Naive thymus-derived CD8-positive, alpha-beta T cell (primary cell): ENCODE measurements at places on chromosomes 4 and X.
A peak's percentile ranks its signal among the peaks of the same experiment; 100 is the strongest.

- no peak for DNase-seq
- no peaks in the 10 kb centered on the region for H3K36me3 ChIP-seq
- no peaks in the 10 kb centered on the region for H3K4me1 ChIP-seq
- H3K27me3 ChIP-seq: no peaks in the 10 kb centered on the region
- H3K4me3 ChIP-seq: no peak overlapping the region
Measured at GRCh38 chr4:34566091-34566490, 1678.2 kb downstream of the ARAP2 start.

DNA sequence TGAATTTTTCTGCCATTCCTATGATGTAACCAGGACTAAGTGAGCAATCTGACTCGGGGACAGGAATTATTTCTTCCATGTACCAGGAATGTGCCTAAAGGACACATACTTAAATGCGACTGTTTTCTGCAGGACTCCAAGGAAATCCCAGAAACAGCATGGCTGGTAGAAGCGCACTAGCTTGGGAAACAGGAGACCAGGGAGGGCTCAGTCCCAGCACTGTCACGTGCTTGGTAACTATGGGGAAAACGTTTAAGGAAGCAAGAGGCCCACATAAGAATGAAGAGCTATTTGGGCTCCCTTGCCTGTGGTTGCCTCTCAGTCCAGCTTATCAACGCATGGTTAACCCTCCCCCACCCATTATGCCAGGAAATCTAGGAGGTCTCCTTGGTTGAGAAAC, 19.6 kb downstream of the MPP1 start:
- DNase-seq: no peak
- H3K36me3 ChIP-seq: peaks cover 8% of the 10 kb centered on the region
- H3K4me3 ChIP-seq: no peak overlapping the region
- H3K27me3 ChIP-seq: no peaks in the 10 kb centered on the region

- H3K36me3 ChIP-seq: no peaks in the 10 kb centered on the region
- DNase-seq: no peak
- no peaks in the 10 kb centered on the region for H3K4me1 ChIP-seq
- no peak overlapping the region for H3K27ac ChIP-seq
- no peaks in the 10 kb centered on the region for H3K27me3 ChIP-seq
Measured at GRCh38 chr4:167867191-167867590, 225.1 kb upstream of the ANXA10 start.

DNA sequence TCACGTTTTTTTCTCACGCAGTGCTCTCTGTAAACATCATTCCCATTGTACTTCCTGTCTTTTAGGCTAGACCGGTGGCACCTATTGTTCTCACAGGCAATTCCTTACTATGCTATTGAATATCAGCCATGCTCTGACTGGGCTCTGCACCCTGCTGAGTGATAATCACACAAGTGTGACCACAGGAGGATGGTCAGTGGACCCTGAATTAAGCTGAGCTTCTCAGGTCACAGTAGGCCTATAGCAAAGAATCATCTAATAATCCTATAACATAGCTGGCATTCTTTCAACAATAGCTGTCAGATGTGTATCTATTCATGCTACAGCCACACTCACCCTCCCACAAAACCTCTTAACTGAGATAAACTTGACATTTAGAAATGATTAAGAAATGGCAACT, 2399.8 kb upstream of the TENM3 start:
- no peak for DNase-seq
- no peaks in the 10 kb centered on the region for H3K4me1 ChIP-seq
- H3K27ac ChIP-seq: no peak overlapping the region

DNA sequence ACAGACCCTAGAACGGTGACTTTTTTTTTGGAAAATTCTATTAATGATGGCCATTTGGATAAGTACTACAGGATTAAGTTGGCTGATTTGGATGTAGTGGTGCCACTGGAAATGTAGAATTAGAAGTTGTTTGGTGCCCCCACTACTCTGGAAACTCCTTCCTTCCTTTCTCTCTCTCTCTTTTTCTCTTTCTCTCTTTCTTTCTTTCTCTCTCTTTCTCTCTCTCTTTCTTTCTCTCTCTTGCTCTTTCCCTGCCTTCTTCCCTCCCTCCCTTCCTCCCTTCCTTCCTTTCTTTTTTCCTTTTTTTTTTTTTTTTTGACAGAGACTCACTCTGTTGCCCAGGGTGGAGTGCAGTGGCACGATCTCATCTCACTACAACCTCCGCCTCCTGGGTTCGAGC, 2.7 kb downstream of the GAR1 start:
- no peak overlapping the region for H3K27ac ChIP-seq
- H3K4me3 ChIP-seq: no peak overlapping the region
- peaks cover 48% of the 10 kb centered on the region for H3K4me1 ChIP-seq
- DNase-seq: no peak

DNA sequence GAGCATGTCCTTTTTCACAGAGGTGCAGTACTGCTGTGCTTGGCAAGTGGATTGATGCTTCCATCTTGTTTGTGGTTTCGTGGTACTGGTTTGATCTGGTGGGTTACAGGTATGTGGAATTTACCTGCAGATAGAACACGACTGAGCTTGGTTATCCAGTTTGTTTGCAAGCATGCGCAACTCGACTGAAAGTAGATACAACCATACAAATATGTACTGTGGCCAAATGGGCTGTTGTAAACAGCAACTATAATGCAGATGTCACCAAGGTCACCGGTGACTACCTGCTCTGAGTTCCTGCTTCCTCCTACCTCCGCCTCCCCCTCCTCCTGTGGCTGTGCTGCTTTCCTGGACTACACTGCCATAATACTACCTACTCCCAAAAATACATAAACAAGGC, 12.4 kb downstream of the CWH43 start:
- DNase-seq: no peak
- H3K27me3 ChIP-seq: peaks cover 21% of the 10 kb centered on the region
- no peak overlapping the region for H3K4me3 ChIP-seq
- H3K27ac ChIP-seq: no peak overlapping the region
- no peaks in the 10 kb centered on the region for H3K4me1 ChIP-seq

DNA sequence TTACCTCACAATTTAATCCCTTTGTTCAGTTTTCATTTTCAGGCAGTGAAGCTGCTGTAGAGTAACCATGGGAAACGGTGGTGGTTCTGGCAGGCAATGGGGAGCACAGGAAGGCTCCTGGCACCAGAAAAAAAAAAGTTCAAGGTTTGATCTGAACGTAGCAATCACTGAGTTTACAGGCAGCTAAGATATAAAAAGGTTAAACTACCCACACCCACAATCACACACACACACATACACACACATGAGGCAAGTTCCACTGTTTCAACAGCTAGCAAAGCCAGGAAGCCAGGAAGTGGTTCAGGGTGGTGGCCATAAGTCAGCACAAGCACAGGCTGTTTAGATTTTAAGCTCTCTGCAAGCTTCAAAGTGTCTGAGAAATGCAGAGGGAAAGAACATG, at the start of gene SULT1B1:
Gene SULT1B1 (minus strand): TSS at position 166 of the 400 bp plus-strand sequence. CDS start 5,403 bp downstream, outside the sequence.
- H3K27me3 ChIP-seq: no peaks in the 10 kb centered on the region
- DNase-seq: peak; percentile 72
- H3K4me1 ChIP-seq: peaks cover 60% of the 10 kb centered on the region

DNA sequence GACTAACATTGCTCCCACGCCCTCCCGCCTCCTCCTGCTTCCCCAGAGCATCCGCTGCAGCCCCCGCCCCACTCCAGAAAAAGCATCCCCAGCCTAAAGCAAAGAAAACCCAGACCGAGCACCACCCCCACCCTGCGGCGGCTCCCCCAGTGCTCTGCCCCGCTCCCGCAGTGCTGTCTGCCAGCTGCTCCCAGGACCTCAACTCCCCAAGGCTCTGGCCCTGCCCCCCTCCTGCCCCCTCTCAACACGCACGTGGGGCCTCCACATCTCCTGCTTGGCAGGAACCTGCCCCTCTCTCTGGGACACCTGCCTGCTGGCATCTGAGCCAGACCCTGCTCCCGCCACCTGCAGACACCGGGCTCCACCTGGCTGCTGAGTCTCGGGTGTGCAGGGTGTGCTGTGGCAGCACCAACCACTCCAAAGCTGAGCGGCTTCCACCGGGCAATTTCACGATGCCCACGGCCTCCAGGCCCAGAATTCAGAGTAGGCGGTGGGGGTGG, 79.4 kb downstream of the FAM53A start:
- H3K4me1 ChIP-seq: peaks cover 27% of the 10 kb centered on the region
- no peaks in the 10 kb centered on the region for H3K36me3 ChIP-seq
- peak overlapping the region; percentile 84 for H3K27ac ChIP-seq
- DNase-seq: peak; percentile 65
- peak overlapping the region; percentile 82 for H3K4me3 ChIP-seq

DNA sequence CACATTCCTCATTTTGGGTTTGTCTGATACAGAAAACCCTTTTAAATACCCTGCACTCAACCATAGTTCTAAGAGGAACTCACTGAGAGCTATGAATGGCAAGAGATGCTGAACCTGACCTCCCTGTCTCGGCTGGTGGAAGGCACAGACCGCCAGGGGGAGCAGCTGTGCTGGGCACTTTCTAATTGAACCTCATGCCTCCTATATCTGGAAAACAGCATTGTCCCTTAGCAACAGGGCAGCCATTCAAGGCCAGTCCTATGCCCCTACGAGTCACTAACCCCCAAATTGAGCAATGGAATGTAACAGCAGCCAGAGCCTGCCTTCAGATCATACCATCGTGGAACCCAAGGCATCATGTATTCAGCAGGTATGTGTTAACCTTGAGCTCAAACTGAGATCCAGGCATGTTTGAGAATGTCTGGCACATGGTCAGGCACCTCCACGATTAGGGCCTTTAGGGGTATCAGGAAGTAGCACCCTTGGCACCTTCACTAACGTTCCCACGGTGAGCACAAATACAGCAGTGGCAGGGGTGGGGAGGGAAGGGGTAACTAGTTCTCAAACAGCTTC, 5.1 kb downstream of the USP27X start:
- peaks cover 34% of the 10 kb centered on the region for H3K4me1 ChIP-seq
- peaks cover 6% of the 10 kb centered on the region for H3K36me3 ChIP-seq
- H3K4me3 ChIP-seq: no peak overlapping the region
- H3K27ac ChIP-seq: no peak overlapping the region
- H3K27me3 ChIP-seq: peaks cover 3% of the 10 kb centered on the region

GRCh38 chr4:25873632-25874129, 10.9 kb upstream of the SEL1L3 start:
- H3K27me3 ChIP-seq: no peaks in the 10 kb centered on the region
- DNase-seq: no peak
- no peak overlapping the region for H3K4me3 ChIP-seq
- no peaks in the 10 kb centered on the region for H3K36me3 ChIP-seq
- H3K27ac ChIP-seq: peak overlapping the region; percentile 85
- no peaks in the 10 kb centered on the region for H3K4me1 ChIP-seq

DNA sequence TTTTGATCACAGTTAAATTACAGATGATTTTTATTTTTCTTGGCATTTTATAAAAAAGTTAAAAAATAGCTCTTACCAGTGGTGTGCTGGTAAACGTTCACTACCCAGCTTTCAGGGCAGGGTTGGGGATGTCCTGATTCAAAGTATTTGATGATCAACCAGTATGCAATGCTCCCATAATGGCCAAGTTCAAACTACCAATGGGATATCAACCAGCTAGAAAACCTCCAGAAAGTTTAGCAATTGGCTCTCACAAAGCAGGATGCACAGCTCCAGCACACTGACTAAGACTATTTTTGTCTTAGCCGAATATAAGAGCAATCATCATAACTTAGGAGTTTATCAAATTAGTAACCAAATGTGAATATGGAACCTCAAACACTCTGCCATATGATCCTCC, 108.0 kb upstream of the PDE5A start:
- no peak overlapping the region for H3K4me3 ChIP-seq
- H3K36me3 ChIP-seq: no peaks in the 10 kb centered on the region
- H3K27ac ChIP-seq: no peak overlapping the region
- H3K4me1 ChIP-seq: no peaks in the 10 kb centered on the region

DNA sequence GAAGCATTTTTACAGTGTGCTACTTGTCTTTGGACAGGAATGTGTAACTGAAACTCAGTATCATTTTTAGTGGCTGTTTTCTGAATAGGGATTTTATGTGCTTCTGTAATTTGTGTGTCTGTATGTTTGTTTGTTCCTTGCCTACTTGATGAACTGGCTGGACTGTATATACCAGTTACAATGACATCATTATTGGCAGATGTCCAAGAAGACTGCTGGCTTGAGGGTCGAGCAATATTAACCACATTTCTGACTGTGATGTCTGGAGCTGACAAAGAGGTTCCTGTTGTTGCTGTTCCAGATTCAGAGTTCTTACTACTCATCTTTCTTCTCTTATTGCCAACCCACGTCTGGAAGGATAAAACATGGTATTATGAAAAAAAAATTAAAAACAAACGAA, 33.0 kb downstream of the HDX start:
- H3K27ac ChIP-seq: no peak overlapping the region
- H3K27me3 ChIP-seq: no peaks in the 10 kb centered on the region
- no peaks in the 10 kb centered on the region for H3K4me1 ChIP-seq
- no peaks in the 10 kb centered on the region for H3K36me3 ChIP-seq
- DNase-seq: no peak

GRCh38 chr4:173446416-173446815, 47.5 kb upstream of the SCRG1 start:
- H3K27me3 ChIP-seq: peaks cover 3% of the 10 kb centered on the region
- no peaks in the 10 kb centered on the region for H3K4me1 ChIP-seq
- H3K36me3 ChIP-seq: peaks cover 3% of the 10 kb centered on the region
- H3K27ac ChIP-seq: no peak overlapping the region
- no peak for DNase-seq

DNA sequence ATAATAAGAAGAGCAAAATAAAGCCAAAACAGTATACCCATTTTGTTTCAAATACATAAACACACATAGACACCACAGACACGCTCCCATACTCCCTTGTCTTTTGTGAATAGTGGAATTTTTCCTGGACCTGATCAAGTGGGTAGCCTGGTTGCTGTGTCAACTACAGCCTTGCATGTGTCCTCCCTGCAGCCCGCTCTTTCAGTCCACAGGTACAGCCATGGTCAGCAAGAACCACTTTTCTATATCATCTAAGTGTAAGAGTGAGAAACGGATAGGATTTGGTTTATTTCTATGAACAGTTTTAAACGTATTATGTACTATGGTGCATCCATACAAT, 9.8 kb downstream of the PWWP3B start:
- no peaks in the 10 kb centered on the region for H3K4me1 ChIP-seq
- H3K27ac ChIP-seq: no peak overlapping the region
- H3K4me3 ChIP-seq: no peak overlapping the region
- no peak for DNase-seq
- no peaks in the 10 kb centered on the region for H3K27me3 ChIP-seq

DNA sequence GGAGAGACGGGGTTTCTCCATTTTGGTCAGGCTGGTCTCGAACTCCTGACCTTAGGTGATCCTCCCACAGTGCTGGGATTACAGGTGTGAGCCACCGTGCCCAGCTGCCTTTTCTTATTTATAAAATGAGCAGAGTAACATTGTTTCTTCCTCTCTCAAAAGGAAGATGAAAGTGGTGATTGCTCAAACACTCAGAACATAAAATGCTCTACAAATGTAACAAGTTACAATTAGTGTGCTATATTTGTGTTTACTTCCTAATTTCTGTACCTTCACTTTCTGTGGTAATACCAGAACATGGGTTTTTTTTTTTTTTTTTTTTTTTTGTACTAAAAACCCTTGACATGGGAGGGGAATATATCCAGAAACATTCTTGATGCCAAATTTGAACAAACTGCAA, 197.9 kb downstream of the MGST2 start:
- no peak overlapping the region for H3K4me3 ChIP-seq
- no peak for DNase-seq
- peaks cover 3% of the 10 kb centered on the region for H3K36me3 ChIP-seq
- H3K4me1 ChIP-seq: no peaks in the 10 kb centered on the region
